Right atrium auricular region (tissue), 2 donors: ENCODE measurements at places on chromosomes 7 and 10. TPM values are rescaled to one million over a fixed set of nuclear protein-coding genes. Genes with fewer than 3 reads are reported as not detected.
A peak's percentile ranks its signal among the peaks of the same experiment; 100 is the strongest.

- no peak for DNase-seq
Measured at GRCh38 chr7:41878309-41879295, 175.7 kb upstream of the INHBA start.

GRCh38 chr7:25091779-25092178 is 33.3 kb downstream of the CYCS start:
- DNase-seq: no peak

- DNase-seq: peak; percentile 23
Measured at GRCh38 chr10:96411716-96412320, 53.0 kb upstream of the OPALIN start.

- DNase-seq: no peak
Measured at GRCh38 chr10:68271196-68271882, 39.4 kb upstream of the ATOH7 start.

DNA sequence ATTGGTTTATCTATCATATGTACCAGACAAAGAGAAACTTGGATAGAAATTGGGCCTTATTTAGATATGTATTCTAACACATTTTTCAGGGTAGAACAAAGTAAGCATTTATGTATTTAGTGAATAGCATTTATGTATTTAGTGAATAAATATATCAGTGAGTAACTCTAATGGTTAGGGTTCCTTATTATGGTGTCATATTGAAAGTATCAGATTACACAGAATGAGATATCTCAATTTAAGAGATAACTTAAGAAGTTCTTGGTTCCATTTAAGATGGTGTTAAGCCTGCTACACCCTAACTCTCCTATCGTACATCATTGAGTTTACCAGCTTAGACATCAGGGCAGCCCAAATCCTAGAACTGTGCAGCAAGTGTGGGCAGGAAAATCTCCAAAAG is 35.9 kb upstream of the DMTF1 start:
- no peak for DNase-seq

DNA sequence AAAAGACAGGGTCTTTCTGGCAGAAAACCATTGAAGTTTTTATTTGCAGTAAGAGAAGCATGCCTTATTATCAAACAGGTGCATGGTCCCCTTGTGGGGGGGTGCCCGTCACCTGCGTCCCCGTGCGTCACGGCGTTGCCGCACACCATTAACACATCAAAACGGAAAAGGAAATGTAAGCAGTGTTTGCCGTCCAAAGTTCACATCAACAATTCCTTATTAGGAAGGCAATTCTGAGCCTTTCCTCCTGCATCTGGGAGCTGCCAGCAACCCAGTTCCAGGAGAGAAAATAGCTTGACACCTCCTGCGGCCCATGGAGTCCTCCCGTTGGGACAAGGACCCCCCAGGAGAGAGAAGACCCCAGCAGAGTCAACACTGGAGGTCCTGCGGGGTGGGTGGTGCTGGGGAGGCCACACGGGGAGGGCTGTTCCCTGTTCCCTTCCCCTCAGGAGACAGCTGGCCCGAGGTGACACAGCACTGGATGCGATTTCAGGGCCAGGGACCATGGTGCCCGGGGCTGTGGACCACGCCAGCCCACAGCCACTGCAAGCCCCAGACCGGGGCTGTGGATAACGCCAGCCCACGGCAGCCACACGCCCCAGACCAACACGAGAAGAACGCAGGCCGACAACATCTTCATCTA is 39.5 kb downstream of the DIP2C start:
- no peak for DNase-seq

- no peak for DNase-seq
Measured at GRCh38 chr7:101433688-101434087, 71.0 kb downstream of the COL26A1 start.

ZNF239 gene
- 2.2 TPM for total RNA-seq

DNA sequence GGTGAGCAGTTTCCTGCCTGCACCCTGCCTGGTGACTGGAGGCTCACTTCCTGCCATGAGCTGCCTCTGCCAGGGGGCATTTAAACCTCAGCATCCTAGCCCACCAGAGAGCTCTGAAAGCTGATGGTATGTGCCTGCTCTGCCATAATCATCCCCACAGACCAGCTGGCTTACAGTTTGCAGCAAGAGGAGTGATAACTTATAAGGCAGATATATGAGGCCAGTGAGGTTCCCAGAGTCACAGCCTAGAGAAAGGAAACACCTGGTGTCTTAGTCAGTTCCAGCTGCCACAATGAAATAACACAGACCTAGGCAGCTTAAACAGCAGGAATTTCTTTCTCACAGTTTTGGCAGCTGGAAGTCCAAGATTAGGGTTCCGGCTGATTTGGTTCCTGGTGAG is 232.0 kb downstream of the PAXIP1 start:
- DNase-seq: no peak

PRTFDC1 gene
- 5.6 TPM for total RNA-seq

DNA sequence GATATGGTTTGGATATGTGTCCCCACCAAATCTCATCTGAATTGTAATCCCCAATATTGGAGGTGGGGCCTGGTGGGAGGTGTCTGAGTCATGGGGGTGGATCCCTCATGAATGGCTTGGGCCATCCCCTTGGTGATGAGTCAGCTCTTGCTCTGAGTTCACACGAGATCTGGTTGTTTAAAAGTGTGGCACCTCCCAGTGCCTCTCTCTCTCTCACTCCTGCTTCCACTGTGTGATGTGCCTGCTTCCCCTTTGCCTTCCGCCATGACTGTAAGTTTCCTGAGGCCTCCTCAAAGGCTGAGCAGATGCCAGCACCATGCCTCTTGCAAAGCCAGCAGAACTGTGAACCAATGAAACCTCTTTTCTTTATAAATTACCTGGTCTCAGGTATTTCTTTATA is 4.8 kb upstream of the GCK start:
- DNase-seq: no peak

PPP1R3A gene
- total RNA-seq: 97.9 TPM
